ENCODE measurements at places on chromosomes 11 and 22. TPM values are rescaled to one million over a fixed set of nuclear protein-coding genes. Genes with fewer than 3 reads are reported as not detected.
A peak's percentile ranks its signal among the peaks of the same experiment; 100 is the strongest.

DNA sequence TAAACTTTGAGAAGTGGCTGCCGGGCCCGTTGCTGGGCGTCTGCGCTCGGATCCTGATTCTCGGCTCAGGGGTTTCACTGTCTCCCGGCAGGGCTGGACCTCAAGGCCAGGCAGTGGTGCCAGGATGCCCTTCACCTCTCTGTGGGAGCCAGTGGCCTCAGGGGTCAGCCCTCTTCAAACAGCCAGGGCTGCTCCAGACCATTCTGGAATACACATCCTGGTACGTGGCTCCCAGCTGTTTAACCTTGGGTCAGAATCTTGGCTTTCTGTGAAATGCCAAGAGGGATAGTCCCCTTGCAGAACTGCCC lies 70.5 kb downstream of the MPPED1 start:
- DNase-seq: no peak

DNA sequence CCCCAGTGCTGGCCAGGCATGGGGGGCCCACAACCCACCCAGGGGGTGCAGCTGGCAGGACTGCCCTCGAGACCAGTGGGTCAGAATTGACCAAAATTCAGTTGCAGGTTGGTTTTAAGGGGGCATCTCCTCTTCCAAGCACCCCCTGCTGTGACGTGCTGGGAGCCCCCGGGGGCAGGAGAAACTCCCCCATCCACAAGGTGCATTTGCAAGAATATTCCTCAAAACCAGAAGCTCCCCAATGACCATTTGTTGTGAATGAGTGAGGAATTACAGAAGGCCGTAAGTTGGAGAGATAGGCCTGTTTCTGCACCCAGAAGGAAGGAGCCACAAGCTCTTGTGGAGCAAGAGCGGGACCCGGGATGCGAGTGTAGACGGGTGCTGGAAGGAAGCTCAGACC lies 414.5 kb downstream of the BRD1 start:
- DNase-seq: no peak

GRCh38 chr11:105670811-105671210 lies 60.9 kb downstream of the GRIA4 start:
- DNase-seq: peak; percentile 6

The TTC28 gene
- total RNA-seq: 13.9 TPM

DNA sequence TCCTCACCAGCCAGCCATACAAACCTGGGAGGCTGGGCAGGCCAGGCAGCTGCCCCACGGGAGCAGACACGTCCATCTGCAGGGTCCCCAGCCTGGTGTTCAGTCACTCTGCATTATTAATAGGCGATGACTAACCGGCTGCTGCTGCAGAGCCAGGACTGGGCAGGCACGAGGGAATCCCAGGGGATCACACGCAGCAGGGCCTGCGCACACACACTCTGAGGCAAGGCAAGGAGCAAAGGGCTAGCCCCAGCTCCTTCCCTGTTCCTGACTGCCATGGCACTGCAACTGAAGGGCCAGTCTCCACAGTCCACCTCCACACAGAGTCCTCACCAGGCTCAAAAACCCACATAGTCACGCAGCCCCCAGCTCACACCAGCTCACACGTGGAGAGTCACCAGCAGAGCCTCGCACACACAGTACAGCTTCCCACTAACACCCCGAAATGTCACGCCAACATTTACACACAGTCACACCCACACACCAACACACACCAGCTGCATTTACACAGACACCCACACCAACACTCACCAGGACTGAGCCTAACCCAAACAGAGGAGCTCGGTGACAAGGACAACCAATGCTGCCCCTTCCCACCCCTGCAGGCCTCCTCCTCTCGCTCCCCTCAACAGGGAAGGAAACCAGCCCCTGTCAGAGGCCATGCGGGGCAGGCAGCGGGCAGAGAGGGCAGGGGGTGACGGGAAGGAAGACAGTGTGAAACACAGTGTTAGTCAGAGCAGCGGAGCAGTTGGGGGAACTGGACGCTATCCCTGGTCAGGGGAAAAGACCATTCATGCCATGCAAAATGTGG lies 47.3 kb downstream of the NRXN2 start:
- peak; percentile 69 for DNase-seq

The LRP4 gene
- total RNA-seq: 1.1 TPM

- DNase-seq: no peak
Measured at GRCh38 chr22:36008131-36008530, 20.5 kb downstream of the RBFOX2 start.

The CDHR5 gene
- total RNA-seq: not detected

DNA sequence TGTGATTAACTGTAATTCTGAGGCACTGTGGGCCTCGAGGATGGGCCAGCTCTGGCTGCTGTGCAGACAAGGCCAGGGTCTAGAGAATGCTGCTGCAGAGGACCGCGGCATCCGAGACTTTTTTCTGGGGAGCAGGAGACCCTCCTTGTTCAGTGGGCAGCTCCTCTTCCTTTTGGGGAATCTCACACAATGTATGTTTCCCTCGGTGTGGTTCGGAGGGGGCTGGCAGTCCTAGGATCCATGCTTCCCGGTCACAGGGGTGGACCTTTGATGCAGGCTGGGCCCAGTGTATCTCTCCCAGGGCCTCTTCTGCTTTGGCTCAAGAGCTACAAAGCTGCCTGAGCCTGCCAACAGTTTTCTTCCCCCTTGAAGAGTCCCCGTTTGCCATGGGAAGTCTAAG lies 31.5 kb downstream of the MYEOV start:
- DNase-seq: no peak

The MMP8 gene
- not detected for total RNA-seq

GRCh38 chr11:107566569-107566968 lies 1.0 kb upstream of the ALKBH8 start:
- DNase-seq: no peak

DNA sequence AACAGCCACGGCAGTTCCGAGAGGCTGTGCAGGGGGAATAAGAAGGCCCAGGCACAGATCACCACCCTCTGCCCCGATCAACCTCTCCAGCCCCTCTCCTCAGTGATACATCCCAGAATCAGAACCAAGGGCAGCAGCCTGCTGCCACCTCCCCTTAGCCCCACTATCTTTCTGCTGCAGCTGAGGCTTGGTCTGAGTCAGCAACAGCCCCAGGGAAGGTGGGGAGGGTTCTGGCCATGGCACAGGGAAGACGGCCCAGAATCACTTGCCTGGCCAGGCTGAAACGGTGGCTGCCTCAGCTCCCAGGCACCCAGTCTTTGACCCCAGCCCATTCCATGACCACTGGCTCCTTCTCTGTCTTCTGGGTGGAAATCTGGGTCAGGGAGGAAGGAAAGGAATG lies 2.3 kb downstream of the CHID1 start:
- DNase-seq: peak; percentile 57

DNA sequence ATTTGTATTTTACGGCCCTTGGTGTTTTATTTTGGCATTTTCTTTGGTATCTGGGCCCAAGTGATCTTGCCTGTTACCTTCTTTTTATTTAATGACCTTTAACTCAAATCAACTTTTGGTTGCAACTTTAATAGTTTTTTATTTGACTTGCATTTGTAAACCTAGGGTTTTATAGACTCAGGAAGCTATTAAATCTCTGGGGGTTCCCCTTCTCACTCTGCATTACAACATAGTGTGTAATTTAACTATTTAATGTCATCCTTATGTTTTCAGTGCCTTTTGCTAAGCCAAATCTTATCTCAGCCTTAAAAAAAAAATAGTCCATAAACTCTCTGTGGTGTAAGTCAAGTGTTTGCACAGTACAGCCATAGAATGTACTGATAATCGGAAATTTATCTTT lies 3.4 kb downstream of the FJX1 start:
- DNase-seq: peak; percentile 63

The GGTLC3 gene
- total RNA-seq: not detected

The KLHDC7B gene
- 0.37 TPM for total RNA-seq

DNA sequence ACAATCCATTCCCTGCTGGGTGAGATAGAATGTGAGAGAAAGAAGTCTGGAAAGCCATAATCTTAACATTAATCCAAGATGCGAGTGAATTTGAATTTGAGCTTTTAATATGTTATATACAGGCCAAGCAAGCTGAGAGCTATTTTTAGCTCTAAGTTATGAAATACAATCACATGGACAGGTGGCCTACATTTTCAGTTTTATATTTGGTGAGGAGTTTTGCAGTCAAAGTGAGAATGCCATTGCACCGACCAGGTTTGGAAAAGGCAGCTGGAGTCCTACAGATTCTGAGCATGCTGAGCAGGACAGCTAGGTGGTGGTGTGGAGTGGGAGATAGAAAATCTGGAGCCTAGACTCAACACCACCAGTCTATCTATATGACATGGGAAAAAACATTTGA lies 12.0 kb downstream of the OR5B21 start:
- no peak for DNase-seq

DNA sequence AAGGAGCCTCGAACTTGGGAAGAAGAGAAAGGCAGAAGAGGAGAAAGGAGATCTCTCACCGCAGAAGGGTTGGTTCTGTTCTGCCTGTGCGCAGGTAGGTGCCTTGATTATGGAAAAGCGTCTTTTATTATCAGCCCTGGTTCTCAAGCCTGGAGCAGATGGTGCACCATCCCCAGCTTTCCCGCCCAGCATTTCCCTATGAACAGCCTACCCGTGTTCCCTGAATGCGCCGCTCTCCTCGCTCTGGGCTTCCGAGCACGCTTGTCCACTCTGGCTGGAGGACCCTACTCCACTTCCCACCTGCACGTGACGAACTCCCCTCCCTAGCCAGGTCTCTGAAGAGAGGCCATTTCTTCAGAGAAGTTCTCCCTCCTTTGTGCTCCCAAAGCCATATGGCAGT lies 15.2 kb downstream of the IGSF9B start:
- DNase-seq: no peak

The ADAMTS8 gene
- total RNA-seq: not detected

The CD6 gene
- total RNA-seq: 0.10 TPM

DNA sequence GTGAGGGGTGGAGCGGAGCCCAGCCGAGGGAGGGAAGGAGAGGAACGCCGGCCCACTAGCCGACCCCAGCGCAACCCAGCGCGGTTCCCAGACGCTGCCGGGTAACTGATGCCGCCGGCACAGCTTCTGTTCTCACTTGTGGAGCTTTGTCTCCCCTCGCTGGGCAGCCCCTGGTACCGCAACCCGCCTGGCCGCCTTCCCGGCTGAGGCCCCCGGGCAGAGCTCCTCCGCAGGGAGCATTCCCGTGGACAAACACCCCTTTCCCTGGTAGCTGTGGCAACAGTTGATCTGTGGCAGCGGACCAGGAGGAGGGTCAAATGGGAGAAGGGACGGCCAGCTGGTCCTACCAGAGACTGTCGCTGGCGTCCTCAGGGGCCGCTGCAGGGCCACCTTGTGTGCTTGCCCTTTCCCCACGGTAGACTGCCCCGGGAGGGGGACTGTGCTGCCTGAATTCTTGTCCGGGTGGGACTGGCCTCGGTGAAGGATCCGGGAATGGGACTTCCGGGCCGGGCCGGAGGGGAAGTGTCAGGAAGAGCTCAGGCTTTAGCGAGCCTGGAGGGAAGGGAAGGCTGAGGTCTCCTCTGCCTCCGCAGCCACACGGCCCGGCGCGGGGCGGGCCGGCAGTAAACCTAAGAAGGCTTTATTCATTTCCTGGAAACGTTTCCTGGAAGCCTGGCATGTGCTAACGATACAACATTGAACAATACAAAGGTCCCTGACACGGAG lies 468.0 kb downstream of the OPCML start:
- peak; percentile 70 for DNase-seq

The OR52H1 gene
- total RNA-seq: not detected

GRCh38 chr22:46086577-46087335 lies 63.6 kb upstream of the PPARA start:
- DNase-seq: peak; percentile 59

The KRTAP5-5 gene
- total RNA-seq: not detected

GRCh38 chr11:76236092-76236999 lies 30.0 kb upstream of the WNT11 start:
- DNase-seq: peak; percentile 65

GRCh38 chr11:2367266-2368160 lies 9.6 kb upstream of the CD81 start:
- DNase-seq: no peak

- no peak for DNase-seq
Measured at GRCh38 chr11:128931668-128932067, 11.0 kb downstream of the TP53AIP1 start.

The FXYD6 gene
- 0.86 TPM for total RNA-seq

The PLAAT5 gene
- total RNA-seq: not detected

DNA sequence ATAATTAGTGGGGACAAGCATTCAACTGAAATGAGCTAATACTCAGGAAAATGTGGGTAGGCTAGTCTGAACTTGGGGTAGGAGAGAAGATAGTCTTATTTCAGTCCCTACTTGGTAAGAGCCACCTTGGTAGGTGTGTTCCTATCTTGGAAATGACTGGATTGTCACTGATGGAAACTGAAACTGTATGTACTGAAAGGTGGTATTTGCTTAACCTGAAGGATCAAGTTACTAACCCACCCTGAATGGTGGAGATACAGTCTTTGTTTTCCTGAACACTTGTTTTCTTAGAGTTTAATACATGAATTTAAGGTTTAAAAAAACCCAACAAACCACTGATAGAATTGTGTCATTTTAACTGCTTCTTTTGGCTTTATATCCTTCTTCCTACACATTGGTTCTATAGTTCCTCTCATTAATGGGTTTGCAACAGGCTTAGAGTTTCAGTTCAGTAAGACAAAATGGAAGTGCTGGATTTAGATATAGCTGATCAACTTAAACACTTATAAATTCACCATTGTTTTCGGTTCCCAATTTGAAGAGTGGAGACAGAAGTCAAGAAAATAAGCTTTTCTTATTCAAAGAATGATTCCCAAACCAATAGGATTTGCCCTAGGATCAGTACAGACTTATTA lies 4.2 kb downstream of the FAR1 start:
- no peak for DNase-seq

The NPTXR gene
- total RNA-seq: 0.76 TPM

The VSIG2 gene
- not detected for total RNA-seq

The MS4A8 gene
- not detected for total RNA-seq

DNA sequence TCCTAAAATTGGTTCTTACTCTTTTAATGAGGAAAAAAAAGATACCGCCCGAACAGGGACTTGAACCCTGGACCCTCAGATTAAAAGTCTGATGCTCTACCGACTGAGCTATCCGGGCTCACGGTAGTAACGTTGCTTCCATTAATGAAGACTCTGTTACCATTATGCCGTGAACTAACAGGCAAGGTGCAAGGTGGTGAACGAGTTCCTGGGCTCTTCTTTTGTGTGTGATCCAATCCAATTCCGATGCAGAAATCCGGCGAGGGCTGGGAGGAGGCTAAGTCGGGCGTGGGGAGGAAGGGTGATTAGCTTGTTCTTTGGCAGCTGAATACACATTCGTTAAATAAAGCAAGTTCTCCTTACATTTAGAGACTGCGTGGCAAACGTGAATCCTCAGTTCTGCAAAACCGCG lies 49.0 kb downstream of the OR4D9 start:
- peak; percentile 84 for DNase-seq

The BTG4 gene
- not detected for total RNA-seq

- DNase-seq: peak; percentile 78
Measured at GRCh38 chr11:34053161-34053686, 1.7 kb downstream of the CAPRIN1 start.

The PDHX gene
- 81.7 TPM for total RNA-seq

The LDLRAD3 gene
- 12.1 TPM for total RNA-seq

GRCh38 chr22:47297261-47298016 lies 535.0 kb downstream of the TBC1D22A start:
- no peak for DNase-seq

GRCh38 chr22:19972652-19973550 lies 31.3 kb upstream of the TXNRD2 start:
- no peak for DNase-seq

Data from M059J (cell line).